ENCODE measurements at places on chromosomes 1 and 21.

GRCh38 chr1:31866450-31867032, 50.7 kb upstream of the SPOCD1 start:
- no peak for DNase-seq

DNA sequence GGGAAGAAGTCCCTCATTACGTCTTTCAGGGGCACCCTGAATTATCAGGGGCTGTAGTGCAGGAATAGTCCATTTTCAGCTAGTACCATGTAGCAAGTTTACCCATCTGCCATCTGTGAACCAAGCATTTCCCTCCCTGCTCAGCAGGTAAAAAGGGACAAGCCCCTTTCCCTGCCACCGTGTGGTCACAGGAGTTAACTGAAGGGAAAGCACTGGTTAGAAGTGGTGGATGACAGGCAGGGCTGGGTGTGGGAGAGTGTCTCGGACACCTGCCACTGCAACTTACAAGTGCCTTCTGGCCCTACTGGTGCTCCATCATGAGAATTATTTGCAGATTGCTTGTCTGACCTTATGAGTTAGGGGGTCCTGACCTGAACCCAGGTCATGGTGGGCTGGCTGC, 32.0 kb upstream of the IGSF5 start:
- DNase-seq, result no peak

DNA sequence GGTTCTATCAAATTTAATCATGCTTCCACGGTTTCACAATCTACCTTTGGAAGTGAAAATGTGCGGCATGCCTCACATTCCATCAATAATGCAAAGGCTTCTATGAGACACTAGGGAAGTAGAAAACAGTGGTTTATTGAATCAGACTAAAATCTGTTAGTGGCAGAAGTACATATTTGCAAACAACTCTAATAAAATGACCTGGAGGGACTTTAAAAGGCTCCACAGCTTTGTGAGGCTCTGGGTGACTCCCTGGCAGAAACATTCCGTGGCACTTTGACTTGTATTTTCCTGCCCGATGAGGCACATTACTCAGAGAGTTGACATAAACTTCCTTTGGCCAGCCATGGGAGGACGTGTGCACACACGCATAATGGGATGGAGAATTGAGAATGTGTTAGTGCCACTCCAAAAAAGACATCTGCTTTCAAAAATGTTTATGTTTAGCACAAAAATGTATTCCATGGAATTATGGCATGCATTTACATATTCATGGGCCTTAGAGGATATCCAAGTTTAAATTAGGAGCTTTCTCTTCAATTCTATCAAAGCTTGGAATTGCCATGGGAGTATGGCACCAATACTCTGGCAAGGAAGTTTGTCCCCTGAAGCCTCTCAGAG, 60.0 kb upstream of the SSX2IP start:
- no peak for DNase-seq

DNA sequence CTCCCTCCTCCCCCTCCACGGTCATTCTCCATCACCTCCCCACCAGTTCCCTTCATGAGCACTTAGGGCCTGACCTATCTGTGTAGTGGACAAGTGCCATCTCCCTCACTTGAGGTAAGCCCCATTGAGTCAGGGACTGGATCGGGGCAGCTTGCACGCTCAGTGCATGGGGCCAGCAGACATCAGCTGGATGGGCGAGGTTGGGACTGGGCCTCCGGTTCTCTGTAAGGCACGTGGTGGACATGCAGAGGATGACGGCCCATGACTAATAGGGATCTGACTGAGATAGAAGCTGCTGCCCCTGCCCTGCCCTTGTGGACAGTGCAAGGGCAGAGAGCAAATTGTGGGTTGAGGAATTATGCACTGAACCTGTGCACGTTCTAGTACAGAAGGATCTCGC, 120.4 kb upstream of the C1orf174 start:
- DNase-seq, result no peak

- DNase-seq, result no peak
These were observed 20.5 kb downstream of the PRDM15 start for GRCh38 chr21:41858466-41859296.

GRCh38 chr1:3588395-3588794, 22.9 kb downstream of the MEGF6 start:
- DNase-seq, result no peak

DNA sequence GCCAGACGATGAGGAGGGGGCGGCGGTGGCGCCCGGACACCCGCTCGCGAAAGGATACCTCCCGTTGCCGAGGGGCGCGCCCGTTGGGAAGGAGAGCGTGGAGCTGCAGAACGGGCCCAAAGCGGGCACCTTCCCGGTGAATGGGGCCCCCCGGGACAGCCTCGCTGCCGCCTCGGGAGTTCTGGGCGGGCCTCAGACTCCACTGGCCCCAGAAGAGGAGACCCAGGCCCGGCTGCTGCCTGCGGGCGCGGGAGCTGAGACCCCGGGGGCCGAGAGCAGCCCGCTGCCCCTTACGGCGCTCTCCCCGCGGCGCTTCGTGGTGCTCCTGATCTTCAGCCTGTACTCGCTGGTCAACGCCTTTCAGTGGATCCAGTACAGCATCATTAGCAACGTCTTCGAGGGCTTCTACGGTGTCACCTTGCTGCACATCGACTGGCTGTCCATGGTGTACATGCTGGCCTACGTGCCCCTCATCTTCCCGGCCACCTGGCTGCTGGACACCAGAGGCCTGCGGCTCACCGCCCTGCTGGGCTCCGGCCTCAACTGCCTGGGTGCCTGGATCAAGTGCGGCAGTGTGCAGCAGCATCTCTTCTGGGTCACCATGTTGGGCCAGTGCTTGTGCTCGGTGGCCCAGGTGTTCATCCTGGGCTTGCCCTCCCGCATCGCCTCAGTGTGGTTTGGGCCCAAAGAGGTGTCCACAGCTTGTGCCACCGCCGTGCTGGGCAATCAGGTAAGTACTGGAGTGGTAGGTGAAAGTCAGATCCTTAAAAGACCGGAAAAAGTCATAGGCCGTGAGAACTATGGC, 588 bp downstream of the FLVCR1 start:
- DNase-seq, result no peak

- DNase-seq, result no peak
These were observed 30.2 kb downstream of the GRIK1 start for GRCh38 chr21:29909571-29909970.

DNA sequence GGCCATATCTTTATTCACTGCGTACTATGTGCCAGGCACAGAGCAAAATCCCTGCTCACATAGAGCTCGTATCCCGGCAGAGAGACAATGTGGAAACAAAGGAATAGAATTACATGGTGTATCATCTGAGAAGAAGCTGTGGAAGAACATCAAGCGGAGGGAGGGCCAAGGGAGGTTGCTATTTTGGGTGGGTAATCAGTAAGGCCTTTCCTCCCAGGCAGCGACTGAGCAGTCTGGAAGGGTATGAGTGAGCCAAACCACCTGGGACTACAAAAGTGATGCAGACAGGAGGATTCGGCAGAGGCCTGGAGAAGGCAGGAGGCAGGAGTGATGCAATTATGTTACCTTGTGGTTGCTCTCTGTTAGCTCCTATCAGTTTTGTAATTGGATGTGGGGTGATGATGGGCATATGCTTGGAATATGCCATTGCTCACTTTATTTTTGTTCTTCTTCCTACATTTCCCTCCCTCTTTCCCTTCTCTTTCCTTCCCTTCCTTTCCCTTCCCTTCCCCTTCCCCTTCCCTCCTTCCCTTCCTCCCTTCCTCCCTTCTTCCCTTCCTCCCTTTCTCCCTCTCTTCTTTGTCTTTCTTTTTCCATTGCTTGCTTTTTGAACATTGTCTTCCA, 172.9 kb downstream of the DISC1 start:
- no peak for DNase-seq

DNA sequence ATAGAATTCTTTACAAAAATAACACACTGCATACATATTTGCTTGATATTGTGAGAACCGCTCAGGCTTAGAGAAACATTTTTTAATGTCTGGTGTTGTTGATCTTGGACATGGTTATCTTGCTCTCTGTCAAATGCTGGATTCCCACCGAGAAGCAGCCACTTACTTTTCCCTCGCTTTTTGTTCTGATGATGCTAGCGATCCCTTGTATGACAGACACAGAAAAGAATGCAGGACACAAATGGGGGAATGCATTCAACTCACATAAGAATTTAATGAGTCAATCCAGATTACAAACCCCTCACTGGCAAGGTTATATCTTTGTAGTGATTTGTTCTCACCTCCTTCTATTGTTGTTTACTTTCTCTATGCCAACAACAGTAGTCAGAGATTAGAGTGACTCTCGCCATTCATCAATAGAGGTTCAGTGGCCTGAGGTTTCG, 76.8 kb upstream of the AKT3 start:
- DNase-seq, result no peak

DNA sequence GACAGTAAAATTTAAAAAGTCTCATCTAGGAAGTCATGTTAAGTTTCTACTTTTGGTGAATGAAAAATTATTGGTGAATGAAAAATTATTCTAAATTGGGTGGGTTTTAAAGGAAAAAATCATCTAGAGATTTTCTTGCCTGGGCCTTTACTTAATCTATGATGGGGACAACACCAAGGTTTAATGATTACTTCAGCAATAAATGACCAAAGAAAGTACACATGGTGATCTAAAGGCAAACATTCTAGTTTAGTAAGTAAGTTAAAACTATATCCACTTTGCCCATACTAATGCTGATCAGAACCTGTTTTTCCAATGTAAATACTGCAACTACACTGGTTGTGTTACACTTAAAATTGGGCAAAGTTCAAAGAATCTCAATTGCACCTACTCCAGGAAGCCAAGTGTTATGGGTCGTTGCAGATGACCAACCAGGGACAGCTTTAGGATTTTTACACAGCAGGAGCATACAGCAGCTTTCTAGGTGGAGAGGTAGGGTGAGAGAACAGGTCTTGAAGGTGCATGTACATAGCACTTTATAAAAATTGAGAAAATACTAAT, 14.6 kb upstream of the RPL5 start:
- no peak for DNase-seq

- DNase-seq, result no peak
These were observed 350.5 kb downstream of the MATN1 start for GRCh38 chr1:30372792-30373433.

DNA sequence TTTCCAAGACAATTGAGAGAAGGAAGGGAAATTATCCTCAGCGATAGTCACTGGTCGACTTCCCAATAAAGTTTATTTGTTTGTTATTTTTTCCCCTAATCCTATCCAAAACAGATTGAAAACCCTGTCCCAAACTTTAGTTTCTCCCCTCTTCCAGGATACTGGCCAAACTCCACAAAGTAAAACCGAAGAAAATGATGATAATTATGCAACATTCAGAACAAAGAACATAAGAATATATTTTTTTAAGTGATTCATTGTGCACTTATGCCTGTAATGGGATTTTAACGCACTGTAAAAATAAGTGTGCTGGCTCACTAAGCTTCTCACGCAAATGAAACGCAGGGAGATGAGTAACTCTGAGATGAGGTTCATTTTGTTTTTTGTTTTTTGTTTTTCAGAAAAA, 6.0 kb downstream of the GLIS1 start:
- DNase-seq, result no peak

GRCh38 chr1:65104854-65105534, 43.0 kb upstream of the AK4 start:
- no peak for DNase-seq

- DNase-seq, result peak; percentile 23
These were observed 10.9 kb downstream of the WNT4 start for GRCh38 chr1:22131875-22132486.

- no peak for DNase-seq
These were observed 23.8 kb upstream of the LDLRAP1 start for GRCh38 chr1:25519624-25520023.

GRCh38 chr1:31428436-31429221, 15.6 kb downstream of the SERINC2 start:
- no peak for DNase-seq

- DNase-seq, result no peak
These were observed 1.6 kb downstream of the EPS15 start for GRCh38 chr1:51517361-51518032.

GRCh38 chr1:165330483-165330882, 26.0 kb downstream of the LMX1A start:
- no peak for DNase-seq

GRCh38 chr1:23446661-23447310, 22.2 kb upstream of the TCEA3 start:
- no peak for DNase-seq

GRCh38 chr21:26003404-26003803, 167.2 kb downstream of the APP start:
- no peak for DNase-seq

DNA sequence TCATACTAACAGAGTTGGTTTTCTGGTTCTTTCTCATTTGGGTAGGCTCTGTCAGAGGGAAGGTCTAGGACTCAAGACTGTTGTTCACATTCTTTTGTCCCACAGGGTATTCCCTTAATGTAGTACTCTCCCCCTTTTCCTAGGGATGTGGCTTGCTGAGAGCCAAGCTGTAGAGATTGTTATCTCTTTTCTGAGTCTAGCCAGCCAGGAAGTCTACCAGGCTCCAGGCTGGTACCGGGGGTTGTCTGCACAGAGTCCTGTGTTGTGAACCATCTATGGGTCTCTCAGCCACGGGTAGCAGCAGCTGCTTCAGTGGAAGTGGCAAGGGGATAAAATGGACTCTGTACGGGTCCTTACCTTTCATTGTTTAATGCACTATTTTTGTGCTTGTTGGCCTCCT, 226.4 kb downstream of the LBR start:
- DNase-seq, result no peak

- no peak for DNase-seq
These were observed 43.7 kb downstream of the CHAF1B start for GRCh38 chr21:36428761-36429432.

- DNase-seq, result no peak
These were observed 16.9 kb downstream of the MACO1 start for GRCh38 chr1:25447547-25447946.

GRCh38 chr1:201630582-201630981, 91.7 kb downstream of the NAV1 start:
- DNase-seq, result no peak

GRCh38 chr1:45327644-45328515, 1.2 kb downstream of the HPDL start:
- no peak for DNase-seq

DNA sequence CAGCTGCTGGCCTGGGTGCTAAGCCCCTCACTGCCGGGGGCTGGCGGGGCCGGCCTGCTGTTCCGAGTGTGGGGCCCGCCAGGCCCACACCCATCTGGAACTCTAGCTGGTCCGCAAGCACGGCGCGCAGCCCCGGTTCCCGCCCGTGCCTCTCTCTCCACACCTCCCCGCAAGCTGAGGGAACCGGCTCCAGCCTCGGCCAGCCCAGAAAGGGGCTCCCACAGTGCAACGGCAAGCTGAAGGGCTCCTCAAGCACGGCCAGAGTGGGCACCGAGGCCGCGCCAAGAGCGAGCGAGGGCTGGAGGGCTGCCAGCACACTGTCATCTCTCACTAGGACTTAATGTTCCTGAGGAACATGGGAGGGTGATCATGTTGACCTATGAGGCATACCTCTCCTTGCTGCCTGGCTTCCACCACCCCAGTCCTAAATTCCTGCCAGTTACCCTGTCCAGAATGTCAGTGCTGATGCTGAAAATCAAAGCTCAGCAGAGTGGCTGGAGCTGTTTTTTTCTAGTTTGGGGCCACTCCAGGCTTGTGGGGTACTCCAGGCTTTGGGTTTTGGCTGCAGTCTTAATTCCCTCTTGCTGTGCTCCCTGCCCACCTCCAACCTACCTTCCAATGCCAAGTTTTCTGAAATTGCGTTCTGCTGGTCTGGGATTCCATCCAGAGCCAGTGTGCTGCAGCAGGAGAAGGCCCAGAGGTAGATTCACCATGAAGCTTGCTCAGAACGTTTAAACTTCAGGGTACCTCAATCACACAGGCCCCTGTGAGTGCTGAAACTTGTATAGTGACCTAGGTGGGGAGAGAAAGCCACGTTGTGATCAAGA, 44.2 kb upstream of the LPGAT1 start:
- DNase-seq, result no peak

- DNase-seq, result no peak
These were observed 33.1 kb downstream of the DHCR24 start for GRCh38 chr1:54853793-54854370.

GRCh38 chr1:76948846-76949245, 81.6 kb downstream of the ST6GALNAC5 start:
- DNase-seq, result no peak
